Stimulated activated CD8-positive, alpha-beta memory T cell treated with anti-CD3 and anti-CD28 coated beads, Interleukin-4, amount 100 ng/mL, for 4 hours (primary cell): ENCODE measurements at places on chromosomes 12 and 14.

GRCh38 chr14:26605602-26606001, 7.8 kb upstream of the NOVA1 start:
- no peak for DNase-seq

DNA sequence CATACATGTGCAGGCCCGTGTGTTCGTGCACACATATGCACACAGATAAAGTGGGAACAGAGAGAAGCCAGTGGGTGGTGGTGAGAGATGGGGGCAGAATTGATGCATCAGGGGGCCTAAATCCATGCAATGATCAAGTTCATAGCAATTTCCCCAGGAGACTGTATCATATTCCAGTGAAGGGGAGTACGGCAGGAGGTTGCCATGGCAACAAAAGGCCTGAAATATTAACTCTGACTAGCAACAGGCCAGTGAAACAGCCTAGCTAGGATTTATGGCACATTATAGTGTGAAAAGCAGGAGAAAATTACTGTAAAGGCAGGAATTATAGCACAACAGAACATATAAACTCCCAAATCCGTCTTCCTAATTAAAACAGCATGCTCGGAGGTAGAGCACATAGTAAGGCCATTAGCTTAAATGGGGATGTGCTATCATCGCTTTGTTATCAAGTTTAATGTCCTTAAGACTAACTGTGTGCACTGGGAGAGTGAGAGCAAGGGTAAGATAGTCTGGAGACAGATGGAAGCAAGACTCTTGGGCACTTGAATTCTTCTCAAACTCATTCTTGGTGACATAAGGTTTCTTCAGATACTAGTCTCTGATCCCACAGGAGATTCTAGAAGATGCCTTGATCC, 806.3 kb downstream of the DIO2 start:
- no peak for DNase-seq

DNA sequence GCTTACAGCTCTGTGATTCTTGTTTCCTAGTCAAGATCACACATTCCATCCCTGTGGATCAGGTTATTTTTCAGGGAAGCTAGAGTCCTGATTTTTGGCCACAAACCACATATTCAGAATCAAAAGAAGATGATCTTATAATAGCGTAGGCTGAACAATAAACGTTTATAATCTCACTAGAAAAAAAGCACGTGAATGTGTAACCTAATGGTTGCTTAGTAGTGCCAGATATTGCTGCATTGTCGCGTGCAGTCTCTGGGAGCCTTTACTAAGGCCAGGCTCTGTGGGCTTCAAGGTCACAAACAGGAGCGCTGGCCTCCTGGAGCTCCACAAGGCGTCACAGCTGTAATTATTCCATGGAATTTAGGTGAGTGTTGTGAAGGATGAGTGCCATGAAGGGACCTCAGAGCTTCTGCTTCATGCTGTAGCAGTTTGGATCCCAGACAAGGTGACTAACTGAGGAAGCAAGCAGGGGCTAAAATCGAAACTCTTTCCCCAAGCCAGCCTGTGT, 17.4 kb downstream of the CDKN1B start:
- no peak for DNase-seq

GRCh38 chr14:28661171-28661772, 105.3 kb upstream of the FOXG1 start:
- no peak for DNase-seq

GRCh38 chr14:23033801-23034497, 751 bp downstream of the PSMB5 start:
- no peak for DNase-seq

DNA sequence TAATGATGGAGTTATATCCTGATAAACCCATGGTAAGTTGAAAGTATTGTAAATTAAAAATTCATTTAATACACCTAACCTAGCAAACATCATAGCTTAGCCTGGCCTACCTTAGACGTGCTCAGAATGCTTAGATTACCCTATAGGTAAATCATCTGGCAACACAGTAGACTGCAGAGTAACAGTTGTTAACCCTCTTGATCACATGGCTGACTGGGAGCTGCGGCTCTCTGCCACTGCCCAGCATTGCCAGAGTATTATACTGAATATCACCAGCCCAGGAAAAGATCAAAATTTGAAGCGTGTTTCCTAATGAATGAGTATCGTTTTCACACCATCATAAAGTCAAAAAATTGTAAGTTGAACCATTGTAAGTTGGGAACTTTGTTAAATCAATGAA, 17.8 kb upstream of the TMPRSS12 start:
- no peak for DNase-seq

DNA sequence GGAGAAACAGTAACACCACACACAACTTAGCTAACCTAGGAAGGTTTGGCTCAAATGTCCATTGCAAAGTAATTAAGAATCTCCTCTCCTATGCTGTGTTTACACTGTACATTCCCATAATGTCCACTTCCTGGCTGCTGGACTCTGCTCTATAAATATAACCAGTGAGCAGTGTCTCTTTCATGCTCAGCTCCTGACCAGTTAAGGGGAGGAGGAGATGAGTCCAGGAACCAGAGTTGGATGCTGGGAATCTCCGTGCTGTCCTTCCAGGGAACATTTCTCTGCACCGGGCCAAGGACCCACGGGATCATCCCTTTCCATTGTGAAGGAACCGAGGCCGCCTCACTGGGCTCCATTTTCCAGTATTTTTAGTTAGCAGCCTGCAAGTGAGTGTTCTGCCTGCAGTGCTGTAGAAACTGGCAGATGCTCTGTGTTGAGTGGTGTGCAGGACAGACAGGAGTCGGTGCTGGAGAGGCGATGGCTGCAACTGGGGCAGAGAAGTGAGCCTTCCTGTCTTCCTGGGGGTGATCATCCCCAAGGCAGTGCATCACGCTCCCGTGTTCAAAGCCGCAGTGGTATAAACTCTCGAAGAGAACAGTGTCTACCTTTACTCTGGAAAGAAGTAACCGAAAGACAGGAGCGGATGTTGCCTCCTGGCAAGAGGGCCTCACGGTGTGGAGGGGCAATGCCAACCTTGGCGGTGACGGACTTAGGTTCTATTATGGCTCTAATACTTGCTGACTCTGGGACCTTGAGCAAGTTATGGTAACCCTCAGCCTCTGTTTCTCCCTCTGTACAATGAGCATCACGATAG, 195.5 kb downstream of the CACNA1C start:
- no peak for DNase-seq

GRCh38 chr12:66916189-66916588, 237.3 kb upstream of the GRIP1 start:
- DNase-seq = no peak

DNA sequence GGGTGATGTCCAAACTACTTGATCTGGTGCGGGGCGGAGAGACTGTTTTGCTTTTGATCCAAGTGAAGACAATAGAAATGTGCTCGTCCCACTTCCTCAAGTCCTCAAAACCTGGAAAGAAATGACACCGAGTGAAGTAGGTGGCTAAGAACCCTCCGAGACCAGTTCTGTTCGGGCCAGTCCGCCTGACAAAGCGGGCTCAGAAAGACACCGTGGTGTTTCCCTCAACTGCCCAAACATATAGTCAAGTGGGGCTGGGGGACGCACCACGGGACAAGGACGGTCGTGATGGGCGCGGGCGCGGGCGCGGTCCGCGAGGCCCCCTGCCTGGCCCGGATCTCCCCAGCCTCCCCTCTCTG, 1.6 kb downstream of the PHLDA1 start:
- DNase-seq = no peak

DNA sequence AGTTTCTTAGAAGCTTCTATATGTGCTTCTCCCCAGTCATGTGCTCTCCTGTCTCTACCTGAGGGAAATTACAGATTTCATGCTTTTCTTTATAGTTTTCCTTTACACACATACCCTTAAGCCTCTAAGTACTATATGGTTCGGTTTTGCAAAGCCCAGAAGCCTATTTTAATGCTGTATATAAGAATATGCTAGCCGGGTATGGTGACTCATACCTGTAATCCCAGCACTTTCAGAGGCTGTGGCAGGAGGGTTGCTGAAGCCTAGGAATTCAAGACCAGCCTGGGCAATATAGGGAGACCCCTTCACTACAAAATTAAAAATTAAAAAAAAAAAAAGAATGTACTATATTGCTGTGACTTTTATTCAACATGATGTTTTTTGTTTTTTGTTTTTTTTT, 15.4 kb downstream of the DGLUCY start:
- DNase-seq = no peak

- DNase-seq = no peak
These were observed 377.0 kb upstream of the ATP2B1 start for GRCh38 chr12:90085494-90086274.

- DNase-seq = no peak
These were observed 580.6 kb downstream of the NOVA1 start for GRCh38 chr14:26017270-26017669.
